ENCODE measurements at places on chromosomes 7 and 10.
A peak's percentile ranks its signal among the peaks of the same experiment; 100 is the strongest.

- no peak for DNase-seq
Measured at GRCh38 chr10:62589689-62590088, 214.8 kb upstream of the ADO start.

- no peak for DNase-seq
Measured at GRCh38 chr7:115600207-115600606, 430.4 kb downstream of the TFEC start.

DNA sequence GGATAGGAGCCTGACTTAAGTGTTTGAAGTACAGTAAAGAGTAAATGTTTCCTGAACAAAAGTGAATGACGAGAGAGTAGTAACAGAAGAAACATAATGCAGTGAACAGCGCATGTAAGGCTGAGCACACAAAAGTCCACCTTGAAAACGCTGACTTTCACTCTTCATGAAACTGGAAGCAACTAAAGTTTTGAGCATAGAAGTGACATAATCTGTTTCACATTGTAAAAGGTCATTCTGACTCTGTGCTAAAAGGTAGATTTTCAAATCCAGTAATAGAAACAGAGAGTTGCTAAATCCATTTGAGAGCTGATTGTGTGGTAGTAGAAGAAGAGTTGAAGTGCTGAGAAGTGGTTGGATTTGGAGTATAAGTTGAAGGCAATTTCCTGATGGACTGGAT is 1037.0 kb downstream of the CNTNAP2 start:
- no peak for DNase-seq

DNA sequence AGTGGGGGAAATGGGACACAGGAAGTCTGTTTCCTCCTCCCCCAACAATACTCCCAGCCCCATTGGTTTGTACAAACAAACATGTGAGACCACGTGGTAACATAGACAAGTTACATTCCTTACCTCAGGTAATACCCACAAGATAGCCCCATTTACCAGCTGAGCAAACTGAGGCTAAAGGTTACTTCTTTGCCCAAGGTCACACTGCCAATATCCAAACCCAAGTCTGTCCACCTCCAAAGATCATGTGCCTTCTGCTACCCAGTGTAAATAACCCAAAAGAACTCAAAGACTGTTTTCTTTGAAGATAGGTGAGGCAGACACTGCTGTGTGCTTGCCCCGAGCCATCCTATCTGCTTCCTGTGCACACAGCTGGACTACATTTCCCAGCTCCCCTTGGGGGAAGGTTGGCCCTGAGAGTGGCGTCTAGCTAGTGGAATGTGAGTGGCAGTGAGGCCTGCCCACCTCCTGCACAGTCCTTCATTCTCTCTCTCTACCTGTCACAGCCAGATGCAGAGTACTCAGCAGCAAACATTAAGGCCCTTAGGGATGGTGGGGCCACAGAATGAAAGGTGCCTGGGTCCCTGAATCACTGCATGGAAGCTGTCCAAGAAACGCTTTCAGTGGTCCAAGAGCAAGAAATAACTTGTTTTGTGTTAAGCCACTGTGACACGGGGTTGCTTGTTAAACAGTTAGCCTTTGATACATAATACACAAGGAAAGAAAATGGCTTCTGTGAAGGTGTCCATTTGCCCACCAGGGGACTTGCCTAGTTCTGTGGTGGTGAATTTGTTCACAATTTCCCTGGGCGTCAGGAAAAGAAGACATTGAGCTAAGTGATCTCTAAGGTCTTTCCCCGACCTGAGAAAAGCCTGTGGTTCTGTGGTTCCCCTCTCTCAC is 257.7 kb upstream of the NFE2L3 start:
- DNase-seq: peak; percentile 84

DNA sequence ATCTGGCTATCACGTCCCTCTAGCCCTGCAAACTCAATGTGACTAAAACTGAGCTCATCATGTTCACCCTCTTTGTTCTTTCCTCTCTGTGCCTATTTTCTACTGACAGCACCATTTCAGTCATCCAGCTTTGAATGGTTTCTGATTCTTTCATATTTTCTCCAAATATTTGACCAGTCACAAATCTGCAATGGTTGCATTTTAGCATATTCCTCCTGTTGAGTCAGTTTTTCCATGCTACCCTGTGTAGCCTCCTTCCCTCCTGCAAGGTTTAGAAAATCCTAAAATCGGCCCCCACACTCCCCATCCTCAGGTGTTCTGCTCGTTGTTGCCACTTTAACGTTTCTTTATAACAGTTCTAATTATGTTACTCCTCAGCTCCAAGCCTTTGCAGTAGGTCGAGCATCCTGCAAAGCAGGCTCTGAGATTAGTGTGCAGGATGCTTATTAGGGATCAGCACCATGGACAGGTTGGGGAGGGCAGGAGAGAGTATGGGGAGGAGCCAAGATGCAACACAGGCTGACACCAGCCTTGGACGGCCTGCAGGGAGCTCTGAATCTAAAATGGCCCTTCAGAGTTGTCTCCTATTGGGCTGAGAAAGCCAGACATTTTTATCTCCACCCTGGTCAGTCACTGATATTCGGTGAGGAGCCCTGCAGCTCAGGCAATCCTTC is 531.0 kb upstream of the COBL start:
- peak; percentile 71 for DNase-seq

GRCh38 chr7:91628742-91629141 is 251.8 kb downstream of the MTERF1 start:
- DNase-seq: no peak

DNA sequence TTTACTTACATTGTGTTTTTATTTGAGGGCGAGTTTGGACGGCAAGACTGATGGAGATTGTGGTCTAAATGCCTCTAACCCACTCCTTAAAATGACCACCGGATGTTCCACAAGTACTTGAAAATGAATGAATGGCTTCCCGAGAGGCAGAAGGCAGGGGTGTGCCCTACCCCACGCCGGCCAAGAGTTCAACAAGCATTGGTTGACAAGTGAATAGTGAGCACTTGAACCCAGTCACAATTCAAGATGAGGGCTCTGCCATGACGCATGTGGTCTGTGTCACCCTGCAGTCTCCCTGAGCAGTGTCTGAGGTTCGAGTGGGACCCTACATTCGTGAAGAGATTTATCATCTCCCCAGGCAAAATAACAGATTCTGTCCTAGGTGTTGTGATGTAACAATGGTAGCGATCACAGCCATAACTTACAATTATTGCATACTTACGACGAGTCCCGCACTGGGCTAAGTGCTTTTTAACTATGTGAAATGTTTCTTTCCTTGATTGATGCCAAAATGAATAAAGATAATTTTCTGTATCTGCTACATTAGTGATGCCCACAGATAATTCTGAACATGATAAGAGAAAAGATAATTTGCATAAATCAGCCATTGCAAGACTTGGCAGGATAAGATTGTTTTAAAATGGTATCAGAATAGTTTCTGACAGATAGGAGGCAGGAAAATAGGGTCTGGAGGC is 305.4 kb downstream of the WDR37 start:
- peak; percentile 54 for DNase-seq

GRCh38 chr7:21261627-21262594 is 166.0 kb upstream of the SP4 start:
- peak; percentile 86 for DNase-seq

- peak; percentile 26 for DNase-seq
Measured at GRCh38 chr7:44760034-44760580, 11.5 kb downstream of the ZMIZ2 start.

- peak; percentile 84 for DNase-seq
Measured at GRCh38 chr7:88306590-88307048, at the start of gene STEAP4. STEAP4 (minus strand) TSS chr7:88306894; CDS start chr7:88284269, 22,625 bp downstream.

- peak; percentile 87 for DNase-seq
Measured at GRCh38 chr7:101315336-101315735, 6.3 kb downstream of the IFT22 start.

- DNase-seq: peak; percentile 82
Measured at GRCh38 chr10:76711222-76711997, 926.2 kb downstream of the KCNMA1 start.

GRCh38 chr7:4667776-4668509 is 14.2 kb upstream of the FOXK1 start:
- DNase-seq: no peak

DNA sequence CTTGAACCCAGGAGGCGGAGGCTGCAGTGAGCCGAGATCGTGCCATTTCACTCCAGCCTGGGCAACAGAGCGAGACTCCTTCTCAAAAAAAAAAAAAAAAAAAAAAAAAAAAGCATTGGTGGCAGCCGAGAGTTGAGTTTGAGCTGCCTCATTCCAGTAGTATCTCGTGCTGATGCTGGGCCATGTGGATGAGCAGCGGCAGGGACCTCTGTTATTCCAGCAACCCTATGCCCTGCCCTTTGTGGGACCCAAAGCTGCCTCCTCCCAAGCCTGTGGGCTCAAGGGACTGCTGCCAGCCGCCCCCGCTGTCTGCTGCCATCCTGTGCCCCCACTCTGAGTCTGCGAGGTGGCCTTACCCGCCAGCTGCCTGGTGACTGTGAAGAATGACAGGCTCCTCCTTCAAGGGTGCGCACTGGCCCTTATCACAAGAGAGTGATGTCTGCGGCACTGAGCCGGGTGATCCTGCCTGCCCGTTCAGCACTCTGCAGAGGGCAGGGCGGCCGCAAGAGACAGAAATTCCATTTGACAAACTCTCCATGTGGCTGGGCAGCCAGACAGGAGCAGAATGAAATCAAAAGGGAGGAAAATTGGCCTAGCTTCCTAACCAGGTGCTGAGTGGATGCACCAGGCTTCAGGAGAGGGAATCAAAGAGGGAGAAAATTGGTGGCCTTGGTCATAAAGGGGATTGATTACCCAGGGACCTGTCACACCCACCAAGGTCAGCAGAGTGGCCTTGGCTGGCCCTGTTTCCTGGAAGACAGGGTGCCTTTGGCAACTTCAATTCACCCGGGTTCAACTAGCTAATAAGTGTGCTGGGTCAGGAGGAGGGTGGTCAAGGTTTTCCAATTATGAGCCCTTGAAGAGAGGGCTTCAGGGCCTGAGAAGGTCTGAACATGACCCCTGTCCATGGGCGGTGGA is 65.3 kb upstream of the ZMIZ1 start:
- no peak for DNase-seq

DNA sequence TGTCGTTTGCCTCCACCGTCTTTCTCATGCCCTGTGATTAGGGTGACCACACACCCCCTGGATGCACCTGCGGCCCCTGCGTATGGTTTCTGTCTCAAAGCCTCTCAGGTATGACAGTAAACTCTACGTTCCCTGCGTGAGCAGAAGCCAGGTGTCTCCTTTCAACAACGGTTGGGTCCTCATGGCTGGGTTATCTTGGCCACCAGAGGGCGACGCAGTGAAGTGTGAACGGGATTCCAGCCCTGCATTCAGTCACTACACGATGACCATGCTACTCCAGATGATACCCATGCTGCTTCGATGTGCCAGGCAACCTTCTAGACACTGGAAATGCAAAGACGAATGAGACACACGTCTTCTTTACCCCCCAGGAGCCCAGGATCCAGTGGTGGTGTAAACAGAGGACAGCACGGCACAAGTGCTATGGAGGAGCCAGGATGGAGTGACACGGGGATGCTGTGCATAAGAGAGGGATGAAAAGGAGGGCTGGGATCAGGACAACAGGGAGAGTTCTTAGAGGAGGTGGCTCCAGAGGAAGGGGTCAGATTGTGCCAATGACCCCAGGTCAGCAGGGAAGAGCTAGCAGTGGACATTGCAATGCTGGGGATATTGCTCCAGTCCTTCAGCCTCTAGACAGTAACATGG is 228.1 kb upstream of the PFKP start:
- peak; percentile 91 for DNase-seq

GRCh38 chr10:126387931-126388911 is at the start of gene ADAM12:
ADAM12 (minus strand) TSS chr10:126388477; CDS start chr10:126388145, 332 bp downstream.
- DNase-seq: peak; percentile 78

DNA sequence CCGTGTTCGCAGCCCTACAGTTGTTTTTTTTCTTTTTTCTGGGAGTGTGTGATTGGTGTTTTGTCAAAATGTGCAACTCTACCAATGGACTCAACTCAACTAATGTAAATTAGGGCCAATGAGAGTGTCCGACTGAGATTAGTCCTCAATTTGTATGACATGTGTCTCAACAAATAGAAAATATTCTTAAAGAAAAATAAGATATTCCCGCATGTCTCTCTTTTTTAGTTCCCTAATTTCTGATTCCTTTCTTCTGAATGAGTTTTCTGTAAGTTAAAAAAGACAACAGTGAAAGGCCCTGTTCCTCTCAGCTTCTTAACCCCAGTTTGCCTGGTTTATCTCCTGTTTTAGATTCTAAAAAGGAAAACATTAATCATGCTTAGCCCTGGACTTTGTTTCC is 61.5 kb downstream of the ARID5B start:
- DNase-seq: no peak

DNA sequence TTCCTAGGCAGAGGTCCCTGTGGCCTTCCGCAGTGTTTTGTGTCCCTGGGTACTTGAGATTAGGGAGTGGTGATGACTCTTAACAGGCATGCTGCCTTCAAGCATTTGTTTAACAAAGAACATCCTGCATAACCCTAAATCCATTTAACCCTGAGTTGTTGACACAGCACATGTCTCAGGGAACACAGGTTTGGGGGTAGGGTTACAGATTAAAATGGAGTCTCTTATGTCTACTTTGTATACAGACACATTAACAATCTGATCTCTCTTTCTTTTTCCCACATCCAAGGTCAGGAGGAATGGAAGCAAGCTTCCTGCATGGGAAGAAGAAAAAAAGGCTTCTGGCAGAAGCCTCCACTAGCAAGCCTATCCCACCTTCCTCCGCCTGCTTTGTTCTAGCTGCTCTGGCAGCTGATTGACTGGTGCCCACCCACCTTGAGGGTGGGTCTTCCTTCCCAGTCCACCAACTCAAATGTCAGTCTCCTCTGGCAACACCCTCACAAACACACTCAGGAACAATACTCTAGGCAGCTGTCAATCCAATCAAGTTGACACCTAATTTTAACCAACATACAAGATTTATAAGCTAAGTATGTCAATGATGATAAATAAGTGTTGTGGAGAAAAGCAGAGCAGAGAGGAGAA is 176.5 kb upstream of the CCZ1B start:
- peak; percentile 66 for DNase-seq

DNA sequence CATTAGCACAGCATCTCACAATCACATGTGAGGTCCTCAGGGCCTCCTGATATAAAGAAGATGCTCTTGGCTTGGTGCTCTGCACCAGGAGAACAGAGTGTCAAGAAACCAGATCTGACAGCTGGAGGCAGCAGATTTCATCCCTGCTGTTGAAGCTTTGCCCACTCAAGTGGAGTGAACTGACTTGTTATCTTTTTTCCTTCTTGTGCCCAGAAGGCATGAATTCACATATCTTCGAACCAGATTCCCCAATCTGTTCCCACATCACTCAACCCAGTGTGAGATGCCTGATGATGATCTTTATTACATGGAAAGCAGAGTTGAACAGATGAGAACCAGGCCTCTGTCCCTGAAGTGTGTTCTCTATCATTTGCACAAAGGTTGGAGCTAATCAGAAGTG is 521.0 kb downstream of the SORCS1 start:
- DNase-seq: no peak

GRCh38 chr10:5482016-5482415 is 17.4 kb downstream of the CALML5 start:
- no peak for DNase-seq
